ENCODE measurements at places on chromosomes 7 and 10.

DNA sequence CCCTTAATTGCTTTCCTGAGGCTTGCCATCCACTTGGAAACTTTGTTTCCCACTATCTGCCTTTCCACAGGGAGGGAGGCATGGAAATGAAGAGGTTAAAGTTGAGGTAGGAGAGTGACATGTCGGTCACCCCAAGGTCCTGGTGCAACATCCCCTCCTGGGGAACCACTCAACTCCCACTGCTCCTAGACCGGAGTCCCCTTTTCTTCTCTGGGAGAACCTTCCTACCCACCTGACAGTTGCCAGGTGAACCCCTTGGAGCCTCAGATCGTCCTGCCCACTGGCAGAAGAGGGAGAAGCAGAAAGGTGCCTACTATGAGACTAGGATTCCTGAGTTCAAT, 21.7 kb downstream of the IMPDH1 start:
- no peak for DNase-seq

DNA sequence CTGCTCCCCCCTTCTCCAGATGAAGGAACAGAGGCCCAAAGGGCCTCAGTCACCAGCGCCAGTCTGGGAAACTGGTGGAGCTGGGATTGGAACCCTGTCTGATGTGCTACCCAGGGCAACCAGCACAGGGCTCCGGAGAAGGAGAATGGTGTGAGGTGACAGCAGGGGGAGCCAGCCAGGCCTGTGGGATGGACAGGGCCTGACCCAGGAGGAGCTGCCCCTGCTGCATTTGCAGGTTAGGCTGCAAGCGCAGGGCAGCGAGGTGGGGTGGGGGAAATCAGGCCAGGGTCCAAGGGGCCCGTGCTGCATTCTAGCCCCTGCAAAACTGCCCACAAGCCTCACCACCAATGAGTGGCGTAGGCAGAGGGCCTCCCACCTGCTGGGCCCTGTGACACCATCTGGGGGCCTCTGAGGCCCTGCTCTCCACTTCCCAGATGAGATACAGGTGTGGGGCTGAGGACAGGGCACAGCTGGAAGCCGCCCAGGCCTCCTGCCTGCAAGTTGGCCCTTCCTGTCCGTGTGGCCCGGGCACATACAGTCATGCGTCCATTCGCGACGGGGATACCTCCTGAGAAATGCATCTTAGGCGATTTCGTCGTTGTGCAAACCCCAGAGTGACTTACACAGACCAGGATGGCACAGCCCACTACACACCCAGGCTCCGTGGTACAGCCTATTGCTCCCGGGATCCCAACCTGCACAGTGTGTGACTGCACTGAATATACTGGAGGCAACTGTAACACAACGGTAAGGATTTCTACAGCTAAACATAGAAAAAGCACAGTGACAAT, 45.3 kb downstream of the RASGEF1A start:
- no peak for DNase-seq

GRCh38 chr10:93336110-93336509, 146.0 kb downstream of the MYOF start:
- no peak for DNase-seq

GRCh38 chr10:49242604-49243003, 54.4 kb upstream of the TMEM273 start:
- DNase-seq = no peak

GRCh38 chr10:112525200-112525599, 78.2 kb downstream of the VTI1A start:
- no peak for DNase-seq

- no peak for DNase-seq
These were observed 613.9 kb upstream of the CELF2 start for GRCh38 chr10:10403762-10404161.

GRCh38 chr10:59580026-59580863, 129.4 kb downstream of the SLC16A9 start:
- no peak for DNase-seq

- DNase-seq = no peak
These were observed 29.2 kb upstream of the CFAP46 start for GRCh38 chr10:132971448-132972148.

- DNase-seq = no peak
These were observed 105.0 kb upstream of the CDK13 start for GRCh38 chr7:39845006-39845405.

DNA sequence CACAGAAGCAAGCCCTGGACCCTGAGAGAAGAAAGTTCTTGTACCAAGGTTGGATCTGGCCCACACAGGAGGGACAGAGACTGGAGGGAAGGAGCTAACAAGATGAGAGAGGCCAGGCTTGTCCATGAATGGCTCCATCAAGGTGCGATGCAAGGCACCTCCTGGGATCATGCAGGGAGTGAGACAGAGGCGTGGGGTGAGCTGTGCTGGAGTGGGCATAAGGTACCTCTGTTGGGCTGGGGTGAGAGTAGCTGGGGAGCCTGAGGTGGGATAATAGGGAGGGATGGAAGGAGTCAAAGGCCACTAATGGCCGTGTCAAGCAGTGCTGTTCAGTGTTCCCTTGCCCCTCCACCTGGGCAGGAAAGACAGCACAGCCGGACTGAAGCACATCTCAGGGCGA, 9.9 kb downstream of the TMEM72 start:
- DNase-seq = no peak

DNA sequence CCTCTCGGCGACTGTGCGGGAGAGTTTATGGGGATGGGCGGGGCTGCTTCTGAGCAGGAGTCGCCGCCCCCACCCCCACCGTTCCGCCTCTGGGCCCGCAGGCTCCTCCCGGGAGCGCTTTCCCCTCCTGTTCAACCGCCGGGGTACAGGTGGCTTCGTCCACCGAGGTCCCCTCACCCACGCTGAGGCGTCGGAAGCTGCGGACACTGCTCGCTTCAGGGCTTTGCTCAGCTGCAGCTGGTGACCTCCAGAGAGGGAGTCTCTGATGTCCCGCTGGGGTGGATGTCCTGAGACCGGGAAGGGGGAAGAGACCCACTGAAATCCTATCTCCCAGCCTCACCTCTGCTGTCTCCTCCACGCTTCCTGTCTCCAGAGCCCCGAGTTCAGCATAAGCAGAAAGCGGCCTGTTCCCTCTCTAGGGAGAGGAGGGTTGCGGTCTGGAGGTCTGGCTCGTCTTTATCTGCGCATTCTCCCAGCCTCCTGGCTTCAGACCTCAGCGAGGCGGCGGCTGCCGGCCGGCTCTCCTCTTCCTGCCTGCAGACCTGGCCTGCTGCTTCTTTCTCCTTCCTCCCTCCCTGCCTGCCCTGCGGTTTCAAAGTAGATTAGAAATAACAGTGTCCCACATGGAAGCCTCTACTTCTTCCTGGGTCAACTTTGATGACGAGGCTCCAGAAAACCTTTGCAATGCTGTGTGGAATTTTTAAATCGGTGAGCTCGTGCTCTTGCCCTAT, 1.8 kb downstream of the CYP2E1 start:
- no peak for DNase-seq

GRCh38 chr10:132551093-132551807, 13.7 kb downstream of the INPP5A start:
- no peak for DNase-seq

- no peak for DNase-seq
These were observed 9.3 kb upstream of the RTKN2 start for GRCh38 chr10:62277971-62278370.

DNA sequence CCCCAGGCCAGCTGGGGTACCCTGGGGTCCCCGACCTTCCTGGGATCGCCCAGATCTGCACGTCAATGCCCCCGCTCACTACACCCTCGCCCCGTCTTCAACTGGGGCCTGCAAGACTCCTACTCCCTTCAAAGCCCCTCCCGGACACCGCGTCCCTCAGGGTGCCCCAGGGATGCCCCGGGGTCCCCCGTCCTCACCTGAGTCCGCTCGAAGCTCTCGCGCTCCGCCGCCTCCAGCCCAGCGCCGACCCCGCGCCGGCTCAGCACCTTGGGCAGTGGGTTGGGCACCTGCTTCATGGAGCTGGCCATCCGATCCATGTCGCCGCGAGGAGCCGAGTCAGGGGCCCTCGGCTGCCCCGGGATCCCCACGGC, at the start of gene HIP1:
Gene HIP1, minus strand, starts transcription at position 338 of the 371 bp plus-strand sequence. Its CDS starts 21 bp downstream, at position 317.
- no peak for DNase-seq

GRCh38 chr7:4702961-4703512, 20.9 kb downstream of the FOXK1 start:
- DNase-seq = no peak

DNA sequence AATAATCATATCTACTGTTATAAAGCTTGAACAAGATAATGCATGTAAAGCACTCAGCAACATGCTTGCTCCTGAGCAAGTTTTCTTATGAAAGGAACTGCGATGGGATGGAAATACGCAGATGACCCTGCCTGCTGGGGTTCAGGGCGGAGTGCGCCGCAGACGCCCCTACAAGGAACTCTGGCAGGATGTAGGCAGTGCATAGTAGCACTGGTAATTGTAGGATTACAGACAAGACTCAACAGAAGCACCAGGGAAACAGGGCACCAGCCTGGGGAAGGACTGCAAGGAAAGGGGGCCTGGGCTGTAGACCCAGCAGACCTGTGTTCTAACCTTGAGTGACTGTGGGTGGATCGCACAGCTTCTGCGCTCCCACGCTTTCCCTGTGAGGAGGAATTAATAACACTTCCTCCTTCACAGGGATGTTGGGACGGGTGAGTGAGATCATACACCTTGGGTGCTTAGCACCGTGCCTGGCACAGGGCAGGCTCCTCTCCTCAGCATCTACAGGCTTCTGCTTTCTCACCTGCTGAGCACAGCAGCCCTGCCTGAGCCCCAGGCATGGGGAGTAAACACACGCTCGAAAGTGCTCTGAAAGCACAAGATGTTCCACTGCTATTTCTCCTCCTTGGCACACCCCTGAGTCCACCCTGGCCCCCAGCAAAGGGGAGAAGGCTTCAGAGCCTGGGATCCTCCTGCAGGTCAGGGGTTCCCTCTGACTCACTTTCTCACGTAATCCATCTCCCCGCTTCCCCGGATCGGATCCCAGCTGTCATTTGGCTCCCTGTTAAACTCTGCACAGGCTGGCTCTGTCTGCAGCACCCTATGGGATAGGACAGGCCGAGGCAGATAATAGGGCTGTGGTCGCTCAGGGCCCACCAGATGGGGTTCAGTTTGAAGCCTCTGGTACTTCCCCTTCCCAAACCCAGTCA, 19.2 kb downstream of the ITPRIP start:
- no peak for DNase-seq

- no peak for DNase-seq
These were observed 47.0 kb upstream of the LAMB1 start for GRCh38 chr7:108049962-108050361.

- no peak for DNase-seq
These were observed 10.3 kb upstream of the OCM start for GRCh38 chr7:5870311-5870710.

DNA sequence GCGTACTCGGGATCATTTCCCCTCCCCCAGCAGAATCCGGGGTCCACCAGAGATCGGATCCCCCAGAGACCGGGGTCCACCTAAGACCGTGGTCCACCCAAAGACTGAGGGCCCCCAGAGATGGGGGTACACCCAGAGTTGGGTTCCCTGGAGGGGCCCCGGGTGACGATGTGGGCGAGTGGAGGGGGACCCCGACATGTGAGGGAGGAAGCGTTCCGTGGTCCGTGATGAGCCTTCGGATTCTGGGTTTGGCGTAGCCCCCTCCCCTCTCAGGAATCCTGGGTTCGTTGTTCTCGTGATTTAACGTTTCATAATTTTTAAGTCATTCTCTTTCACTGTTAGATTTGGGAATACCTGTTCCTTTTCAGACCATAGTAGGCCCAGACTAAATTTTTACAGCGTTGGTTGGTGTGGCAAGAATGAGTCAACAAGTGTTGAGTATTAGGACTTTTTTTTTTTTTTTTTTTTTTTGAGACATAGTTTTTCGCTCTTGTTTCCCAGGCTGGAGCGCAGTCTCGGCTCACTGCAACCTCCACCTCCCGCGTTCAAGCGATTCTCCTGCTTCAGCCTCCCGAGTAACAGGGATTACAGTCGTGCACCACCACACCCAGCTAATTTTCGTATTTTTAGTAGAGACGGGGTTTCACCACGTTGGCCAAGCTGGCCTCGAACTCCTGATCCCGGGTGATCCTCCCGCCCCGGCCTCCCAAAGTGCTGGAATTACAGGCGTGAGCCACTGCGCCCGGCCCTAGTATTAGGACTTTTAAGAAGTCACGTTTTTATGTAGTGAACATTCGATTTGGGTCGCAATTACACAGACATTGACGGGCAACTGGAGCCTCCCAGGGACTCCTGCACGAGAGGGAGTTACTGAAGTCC, 672 bp downstream of the GTPBP4 start:
- DNase-seq = no peak

DNA sequence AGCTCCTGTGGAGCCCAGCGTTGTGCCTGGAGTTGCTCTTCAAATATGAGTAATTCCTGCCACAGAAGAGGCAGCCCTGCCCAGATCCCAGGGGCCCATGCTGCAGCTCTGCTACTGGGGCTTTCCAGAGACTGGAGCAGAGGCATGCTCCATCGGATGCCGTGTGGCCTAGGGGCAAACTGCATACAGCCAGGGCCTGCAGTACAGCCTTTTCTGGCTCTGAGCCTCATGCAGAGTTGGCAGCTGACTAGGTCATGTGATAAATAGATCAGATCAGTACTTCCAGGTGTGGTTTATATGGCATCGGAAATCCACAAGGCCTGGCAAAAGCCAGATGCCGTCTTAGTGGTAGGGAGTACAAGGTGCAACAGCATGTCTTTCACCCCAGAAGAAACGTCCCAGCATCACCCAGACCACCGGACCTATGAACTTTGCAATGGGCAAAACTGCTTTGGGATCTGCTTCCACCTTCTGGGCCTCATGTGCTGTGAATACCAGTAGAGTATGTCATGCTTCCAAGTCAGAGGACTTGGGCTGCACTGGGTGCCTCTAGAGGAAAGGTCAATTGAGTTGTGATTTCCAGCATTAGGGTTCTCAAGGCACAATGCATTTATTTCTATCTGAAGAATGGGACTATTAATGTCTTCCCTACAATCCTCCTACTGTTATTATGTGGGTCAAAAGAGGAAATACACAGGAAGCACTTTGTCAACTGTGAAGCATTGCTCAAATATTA, 250.7 kb upstream of the ZNF32 start:
- DNase-seq = no peak

DNA sequence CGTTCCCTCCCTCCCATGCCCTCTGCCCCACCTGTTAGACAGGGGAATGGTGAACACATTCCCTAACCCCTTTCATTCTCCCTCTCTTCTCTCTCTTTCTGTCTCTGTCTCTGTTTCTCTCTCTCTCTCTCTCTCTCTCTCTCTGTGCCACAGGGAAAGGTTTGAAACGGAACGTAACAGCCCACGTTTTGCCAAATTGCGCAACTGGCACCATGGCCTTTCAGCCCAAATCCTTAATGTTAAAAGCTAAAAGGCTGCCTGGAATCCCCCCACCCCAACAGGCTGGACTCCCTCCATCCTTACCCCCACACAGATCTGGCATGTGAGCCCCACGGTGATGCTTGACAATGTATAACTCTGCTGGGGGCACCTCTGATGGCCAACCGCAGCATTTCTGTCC, 30.8 kb downstream of the LDB3 start:
- DNase-seq = no peak
